ENCODE measurements at places on chromosomes 13 and 19.

GRCh38 chr13:40433577-40433976 is 232.9 kb downstream of the FOXO1 start:
- no peak for DNase-seq

- DNase-seq, result no peak
Observed at GRCh38 chr13:32134241-32135055, 102.9 kb downstream of the FRY start.

- DNase-seq, result no peak
Observed at GRCh38 chr13:99085808-99086266, 108.0 kb upstream of the DOCK9 start.

- peak; percentile 8 for DNase-seq
Observed at GRCh38 chr13:43686557-43686956, 100.2 kb downstream of the ENOX1 start.

DNA sequence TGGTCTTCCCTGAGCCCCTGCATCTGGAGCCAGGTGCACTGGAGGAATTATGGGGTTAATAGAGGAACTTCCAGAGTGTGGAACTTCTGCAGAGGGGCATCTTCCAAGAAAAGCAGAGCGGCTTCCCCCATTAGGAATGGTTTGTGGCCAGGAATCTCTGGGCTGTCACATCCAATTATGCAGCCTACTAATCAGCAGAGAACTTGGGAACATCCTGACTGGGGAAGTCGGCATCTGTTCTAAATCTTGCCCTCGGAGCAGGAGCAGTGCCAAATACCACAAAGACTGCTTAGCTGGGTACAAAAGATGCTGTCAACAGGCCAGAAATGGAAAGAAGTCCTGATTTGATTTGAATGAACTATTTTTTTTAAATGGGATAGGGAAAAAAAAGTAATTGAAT is 435.1 kb downstream of the ZNF536 start:
- DNase-seq, result no peak

DNA sequence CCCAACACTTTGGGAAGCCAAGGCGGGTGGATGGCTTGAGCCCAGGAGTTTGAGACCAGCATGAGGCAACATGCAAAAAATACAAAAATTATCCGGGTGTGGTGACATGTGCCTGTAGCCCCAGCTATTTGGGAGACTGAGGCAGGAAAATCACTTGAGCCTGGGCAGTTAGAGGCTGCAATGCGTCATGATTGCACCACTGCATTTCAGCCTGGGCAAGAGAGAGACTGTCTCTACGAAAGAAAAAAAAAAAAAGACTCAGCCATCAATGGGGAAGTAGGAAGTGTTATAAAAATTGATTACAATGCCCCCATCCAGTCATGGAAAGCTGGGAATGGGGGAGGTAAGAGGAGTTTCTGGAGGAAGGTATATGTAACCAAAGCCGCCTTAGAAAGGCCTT is 5.4 kb downstream of the TYK2 start:
- DNase-seq, result no peak

- no peak for DNase-seq
Observed at GRCh38 chr19:41234512-41235168, 15.6 kb downstream of the AXL start.

- DNase-seq, result no peak
Observed at GRCh38 chr19:18401580-18402112, 4.2 kb upstream of the LRRC25 start.

DNA sequence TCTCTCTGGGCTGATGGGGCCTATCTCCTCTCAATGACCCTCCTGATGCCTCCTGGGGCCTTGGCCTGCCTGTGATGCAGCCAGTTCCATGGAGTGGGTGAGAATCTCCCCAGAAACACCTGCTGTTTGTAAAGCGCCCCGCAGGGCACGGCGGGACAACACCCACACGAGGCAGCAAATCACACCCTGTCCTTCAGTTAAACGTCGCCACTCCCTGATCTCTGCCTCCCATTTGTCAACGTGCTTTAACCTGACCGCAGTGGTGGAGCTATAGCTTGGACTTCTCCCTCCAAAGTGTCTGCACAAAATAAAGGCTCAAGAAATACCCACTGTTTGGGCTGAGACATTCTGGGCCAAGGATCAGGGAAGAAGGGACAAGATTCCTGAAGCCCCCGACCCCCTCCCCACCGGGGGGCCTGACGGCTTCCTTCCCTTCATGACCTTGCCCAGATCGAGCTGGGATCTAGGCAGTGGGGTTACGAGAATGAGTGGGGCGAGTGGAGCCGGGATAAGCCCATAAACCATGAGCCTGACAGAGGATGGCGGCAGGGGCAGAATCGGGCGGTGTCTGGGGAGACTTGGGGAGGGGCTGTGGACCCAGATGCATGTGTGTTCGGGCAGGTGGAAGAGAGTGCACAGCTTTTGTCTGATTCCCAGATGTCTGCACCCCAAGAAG is 8.0 kb downstream of the MYDGF start:
- no peak for DNase-seq

DNA sequence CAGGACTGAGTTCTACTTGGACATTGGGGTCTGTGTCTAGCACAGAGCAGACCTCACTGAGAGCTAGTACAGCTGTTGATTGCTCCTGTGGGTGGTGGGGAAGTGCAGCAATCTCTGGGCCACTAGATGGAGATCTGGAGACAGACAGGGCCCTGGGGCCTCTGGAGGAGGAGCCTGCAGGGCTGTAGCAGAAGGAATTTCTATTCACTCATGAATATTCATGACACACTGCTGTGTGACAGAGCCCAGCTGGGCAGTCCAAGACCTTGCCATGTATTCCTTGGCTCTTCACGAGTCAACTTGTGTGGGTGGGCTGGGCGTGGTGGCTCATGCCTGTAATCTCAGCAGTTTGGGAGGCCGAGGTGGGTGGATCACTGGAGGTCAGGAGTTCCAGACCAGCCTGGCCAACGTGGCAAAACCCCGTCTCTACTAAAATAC is 37.5 kb downstream of the SUGP2 start:
- DNase-seq, result peak; percentile 60

DNA sequence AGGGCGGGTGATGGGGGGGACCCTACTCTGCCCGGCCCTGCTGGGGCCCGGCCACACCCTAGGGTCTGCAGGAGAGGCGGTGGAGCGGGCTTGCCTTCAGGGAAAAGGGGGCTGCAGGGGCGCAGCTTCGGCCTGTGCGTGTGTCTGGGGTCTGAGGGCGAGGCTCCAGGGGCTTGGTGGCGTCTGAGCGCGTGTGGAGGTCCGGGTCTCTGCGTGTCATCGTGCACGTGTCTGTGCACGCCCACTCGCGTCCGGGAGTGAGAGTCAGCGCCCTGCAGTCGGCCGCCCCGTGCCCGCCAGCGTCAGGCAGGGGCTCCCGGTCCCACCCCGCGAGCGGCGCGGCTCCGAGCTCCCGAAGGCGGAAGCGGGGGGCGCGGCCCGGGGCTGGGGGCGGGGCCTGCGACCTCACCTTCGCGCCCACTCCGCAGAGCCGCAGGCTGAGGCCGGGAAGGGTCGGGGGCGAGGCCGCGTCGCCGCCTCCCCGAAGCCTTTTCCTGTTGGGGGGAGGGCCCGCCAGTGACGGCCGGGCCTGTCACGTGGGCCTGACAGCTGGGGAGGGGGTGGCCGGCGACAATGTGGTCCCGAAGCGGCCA is at the start of gene ARHGAP45:
Gene ARHGAP45, plus strand, starts transcription at position 420 of the 593 bp plus-strand sequence. CDS start 239 bp downstream, outside the sequence.
- no peak for DNase-seq

- DNase-seq, result no peak
Observed at GRCh38 chr13:21333186-21333585, 125.9 kb downstream of the ZDHHC20 start.

- DNase-seq, result no peak
Observed at GRCh38 chr13:51542346-51543242, 41.7 kb upstream of the WDFY2 start.

DNA sequence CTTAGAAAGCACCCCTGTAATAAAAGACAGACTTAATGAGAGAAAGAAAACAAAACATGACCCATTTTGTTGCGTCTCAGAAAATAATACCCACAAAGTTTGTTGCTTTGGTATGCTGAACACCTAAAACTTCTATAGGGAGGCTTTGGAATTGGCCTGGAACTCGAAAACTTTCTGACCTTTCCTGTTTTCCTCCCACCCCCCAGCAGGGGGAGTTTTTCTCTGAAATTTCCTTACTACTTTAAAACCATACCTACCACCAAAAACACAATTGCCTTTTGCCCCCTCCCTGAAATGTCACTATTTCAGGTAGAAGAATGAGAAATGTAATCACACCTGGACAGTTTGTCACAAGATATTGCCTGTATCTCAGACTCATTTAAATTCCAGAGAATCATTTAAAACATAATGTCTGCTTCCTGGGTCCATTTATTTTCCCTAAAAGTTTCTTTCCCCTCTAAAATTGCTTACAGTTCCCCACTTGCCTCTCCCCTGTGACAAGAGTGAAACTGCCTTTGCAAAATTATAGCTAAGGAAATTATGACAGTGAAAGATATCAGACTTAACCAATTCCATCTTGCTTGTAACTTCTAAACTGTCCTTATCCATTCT is 2700.2 kb downstream of the PCDH9 start:
- DNase-seq, result no peak

DNA sequence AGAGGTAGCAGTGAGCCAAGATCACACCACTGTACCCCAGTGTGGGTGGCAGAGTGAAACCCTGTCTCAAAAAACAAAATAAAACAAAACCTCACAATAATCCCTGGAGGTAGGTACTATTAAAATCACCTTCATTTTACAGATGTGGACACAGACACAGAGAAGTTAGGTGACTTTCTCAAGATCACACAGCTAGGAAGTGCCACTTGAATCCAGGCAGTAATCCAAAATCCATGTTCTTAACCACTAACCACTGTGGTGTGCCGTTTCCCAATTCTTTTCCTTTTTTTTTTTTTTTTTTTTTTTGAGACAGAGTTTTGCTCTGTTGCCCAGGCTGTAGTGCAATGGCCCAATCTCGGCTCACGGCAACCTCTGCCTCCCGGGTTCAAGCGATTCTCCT is 9.0 kb downstream of the PPP1R14A start:
- DNase-seq, result no peak

GRCh38 chr13:43786766-43787517 is at the start of gene ENOX1:
TSS of gene ENOX1 (minus strand) at chr13:43786972.
- no peak for DNase-seq

DNA sequence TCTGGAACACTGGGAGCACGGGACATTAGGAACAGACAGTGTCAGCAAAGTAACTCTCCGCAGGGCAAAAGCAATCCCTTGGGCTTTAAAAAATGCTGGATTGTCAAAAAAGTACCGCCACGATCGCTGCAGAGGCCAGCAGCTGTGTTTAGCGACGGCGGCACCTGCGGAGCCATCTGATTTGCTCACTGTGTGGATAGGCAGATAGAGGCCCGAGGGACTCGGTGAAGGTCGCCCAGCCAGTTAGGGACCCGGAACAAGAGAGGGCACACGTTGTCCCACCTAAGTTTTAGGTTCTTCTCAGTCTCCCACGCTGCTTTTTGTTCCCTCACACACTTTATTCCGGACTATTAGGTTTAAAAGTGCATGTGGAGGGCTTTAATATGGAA is 238.3 kb downstream of the TEX29 start:
- no peak for DNase-seq

GRCh38 chr19:281992-282391 is 9.2 kb downstream of the PLPP2 start:
- no peak for DNase-seq

- DNase-seq, result no peak
Observed at GRCh38 chr13:28438598-28439334, 56.2 kb downstream of the FLT1 start.

- no peak for DNase-seq
Observed at GRCh38 chr19:6802336-6803035, 30.0 kb downstream of the VAV1 start.

DNA sequence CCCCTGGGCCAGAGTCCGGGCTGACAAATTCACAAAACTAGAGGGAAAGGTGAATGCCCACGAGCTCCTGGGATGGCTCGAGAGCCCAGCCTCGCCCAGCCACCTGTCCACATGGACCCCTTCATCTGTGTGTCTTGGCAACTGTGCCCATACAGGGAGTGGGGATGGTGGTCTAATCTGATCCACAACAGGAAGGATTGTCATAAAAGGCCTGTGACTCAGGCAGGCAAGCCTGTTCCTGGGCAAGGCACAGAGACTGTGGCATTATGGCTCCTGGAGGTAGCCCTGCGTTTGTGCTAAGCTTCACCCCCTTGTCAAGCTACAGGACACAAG is 20.0 kb downstream of the CAPS start:
- no peak for DNase-seq

DNA sequence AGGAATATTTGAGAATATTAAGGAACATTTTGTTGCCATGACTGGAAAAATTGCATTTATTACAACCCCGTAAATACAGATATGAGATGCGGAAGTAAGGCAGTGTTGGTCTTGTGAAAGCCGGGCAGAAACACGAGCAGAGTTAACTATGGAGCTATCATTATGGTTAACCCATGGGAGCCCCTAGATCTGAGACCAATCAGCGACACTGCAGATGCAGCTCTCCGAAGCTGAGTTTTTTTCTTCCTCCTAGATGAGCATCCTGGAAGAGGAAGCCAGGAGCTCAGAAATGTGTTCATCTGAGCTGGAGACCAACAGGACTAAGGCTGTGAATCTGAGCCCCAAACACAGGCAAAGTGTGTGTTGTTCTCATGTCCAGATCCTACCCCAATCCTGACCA is 123.0 kb upstream of the KL start:
- DNase-seq, result no peak

- no peak for DNase-seq
Observed at GRCh38 chr19:55451965-55452748, 9.1 kb upstream of the SHISA7 start.

GRCh38 chr19:5664515-5664914 is 15.8 kb downstream of the MICOS13 start:
- DNase-seq, result no peak

DNA sequence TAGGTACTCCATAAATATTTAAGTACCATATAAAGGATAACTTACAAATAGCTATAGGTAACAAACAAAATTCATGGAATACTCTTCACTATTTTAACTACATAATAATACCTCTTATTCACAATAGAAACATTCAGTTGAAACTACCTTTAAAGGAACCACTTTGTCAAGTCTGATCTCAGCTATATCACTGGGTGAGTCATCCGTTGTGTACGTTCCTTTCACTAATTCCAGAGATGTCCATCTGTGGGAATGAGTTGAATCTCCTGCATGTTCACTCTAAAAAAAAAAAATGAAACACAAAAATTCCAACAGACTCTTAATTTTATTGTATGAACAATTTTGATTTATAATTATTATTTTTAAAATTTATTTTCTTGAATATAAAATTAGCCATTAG is 149.4 kb upstream of the FBXL3 start:
- DNase-seq, result no peak

DNA sequence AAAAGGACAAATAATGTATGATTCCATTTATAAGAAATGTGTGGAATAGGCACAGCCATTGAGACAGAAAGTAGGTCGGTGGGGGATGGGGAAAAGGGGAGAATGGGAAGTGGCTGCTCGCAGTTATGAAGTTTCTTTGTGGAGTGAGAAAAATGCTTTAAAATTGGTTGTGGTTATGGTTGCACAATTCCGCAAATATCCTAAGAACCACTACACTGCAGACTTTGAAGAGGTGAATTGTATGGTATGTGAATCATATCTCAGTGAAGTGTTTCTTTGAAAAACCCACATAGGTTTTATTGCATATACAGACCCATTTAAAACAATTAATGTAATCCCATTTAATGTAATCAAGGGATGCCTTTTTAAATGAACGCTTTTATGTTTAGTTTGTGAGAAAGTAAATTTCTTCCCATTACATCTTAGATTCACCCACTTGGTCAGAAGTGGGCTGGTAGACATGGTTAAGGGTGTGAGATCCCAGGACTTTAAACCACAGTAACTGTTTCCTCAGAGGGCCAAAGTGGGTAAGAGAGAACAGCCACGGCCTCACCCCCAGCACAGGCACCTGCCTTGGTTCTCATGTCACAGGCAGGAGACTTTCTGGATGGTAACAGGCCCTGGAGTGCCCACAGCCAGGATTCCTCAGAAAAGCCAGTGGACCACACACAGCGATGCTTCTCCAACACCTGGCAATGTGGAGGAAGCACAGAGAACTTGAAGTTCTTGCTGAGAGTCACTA is 119.3 kb upstream of the GJB6 start:
- DNase-seq, result no peak
